Mammary epithelial cell (primary cell): ENCODE measurements at places on chromosomes 11 and 22.

- DNase-seq = no peak
Observed at GRCh38 chr11:9838229-9838628, 174.4 kb downstream of the SWAP70 start.

- no peak for DNase-seq
Observed at GRCh38 chr11:45894555-45895247, 9.2 kb downstream of the MAPK8IP1 start.

- no peak for DNase-seq
Observed at GRCh38 chr11:121589946-121590537, 137.3 kb upstream of the SORL1-AS1 start.

GRCh38 chr11:115678942-115679341 is 174.7 kb upstream of the CADM1 start:
- DNase-seq = no peak

DNA sequence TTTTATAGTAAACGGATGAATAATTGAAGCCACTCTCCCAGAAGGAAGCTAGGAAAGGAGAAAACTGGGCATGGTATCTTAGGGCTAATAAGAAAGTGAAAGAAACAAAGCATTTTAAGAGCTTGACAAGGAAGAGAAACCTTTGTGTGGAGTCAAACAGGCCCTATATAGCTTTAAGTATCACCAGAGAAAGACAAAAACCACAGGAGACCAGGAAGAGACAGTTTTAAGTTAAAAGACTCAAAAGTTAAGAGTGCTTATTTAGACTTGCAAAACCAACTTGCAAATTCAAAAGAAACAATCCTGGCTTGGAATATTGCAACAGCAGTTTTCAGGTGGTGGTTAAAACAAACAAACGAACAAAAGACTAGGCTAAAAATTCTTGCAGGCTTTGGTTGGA is 3.4 kb downstream of the PAK1 start:
- DNase-seq = no peak

- no peak for DNase-seq
Observed at GRCh38 chr11:111438846-111439520, 59.9 kb upstream of the POU2AF1 start.

- no peak for DNase-seq
Observed at GRCh38 chr11:47994417-47994816, 14.1 kb downstream of the PTPRJ start.

- DNase-seq = no peak
Observed at GRCh38 chr11:95256321-95256779, 25.3 kb upstream of the SESN3 start.

- no peak for DNase-seq
Observed at GRCh38 chr11:57210781-57211180, 26.3 kb downstream of the APLNR start.

- no peak for DNase-seq
Observed at GRCh38 chr11:1967641-1968225, 20.6 kb downstream of the MRPL23 start.

GRCh38 chr22:32802237-32802765 is 796 bp downstream of the TIMP3 start:
- DNase-seq = peak; percentile 26

DNA sequence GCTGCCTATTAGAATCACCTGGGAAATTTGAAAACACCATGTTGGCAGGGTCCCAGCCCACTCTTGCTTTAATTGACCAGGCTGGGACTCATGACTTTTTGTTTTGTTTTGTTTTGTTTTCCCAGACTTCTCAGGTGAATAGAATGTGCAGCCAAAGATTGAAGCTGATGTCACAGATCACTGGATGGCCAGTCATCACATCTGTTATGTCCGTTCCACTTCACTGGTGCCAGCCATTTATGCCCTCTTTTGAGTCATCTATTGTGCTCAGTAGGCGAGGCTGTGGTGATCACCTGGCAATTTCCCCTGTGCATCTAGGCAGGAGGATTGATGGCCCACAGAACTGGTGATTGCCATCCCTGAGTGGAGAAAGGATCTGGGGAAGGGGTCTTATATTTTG is 297.3 kb downstream of the INSC start:
- DNase-seq = peak; percentile 1

DNA sequence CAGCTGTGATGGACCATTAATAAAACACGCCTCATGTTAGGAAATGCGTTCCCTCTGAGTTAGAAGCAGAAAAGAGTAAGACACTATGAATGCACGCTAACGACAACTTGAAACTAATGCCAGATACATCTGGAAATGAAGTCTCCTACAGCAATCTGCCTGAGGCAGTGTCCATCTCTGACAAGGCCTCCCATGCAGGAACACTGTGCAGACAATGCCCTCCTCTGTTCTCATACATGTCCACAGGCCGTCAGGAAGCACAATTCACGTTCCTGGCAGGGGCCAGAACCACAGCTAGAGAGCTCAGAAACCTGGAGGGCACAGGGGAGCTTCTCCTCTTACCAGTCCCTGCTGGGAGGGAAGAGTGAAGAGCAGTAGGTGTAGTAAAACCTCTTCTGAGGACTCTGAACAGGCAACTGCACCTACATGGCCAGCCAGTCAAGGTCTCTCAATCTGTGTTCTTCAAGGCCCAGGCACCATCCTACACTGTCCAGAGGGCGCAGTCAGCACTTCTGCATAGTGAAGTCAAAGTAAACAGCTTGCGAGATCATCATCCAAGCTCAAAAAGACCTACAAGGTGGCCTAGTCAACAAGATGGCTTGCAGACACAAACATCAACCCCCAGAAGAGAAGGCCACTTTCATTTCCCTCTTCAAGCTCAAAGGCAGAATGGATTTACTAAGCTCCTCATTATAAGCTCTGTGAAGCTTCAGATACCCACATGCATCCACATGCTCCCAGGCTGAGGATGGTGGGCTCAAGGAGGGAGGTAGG is 41.5 kb upstream of the CYP2D6 start:
- peak; percentile 47 for DNase-seq

DNA sequence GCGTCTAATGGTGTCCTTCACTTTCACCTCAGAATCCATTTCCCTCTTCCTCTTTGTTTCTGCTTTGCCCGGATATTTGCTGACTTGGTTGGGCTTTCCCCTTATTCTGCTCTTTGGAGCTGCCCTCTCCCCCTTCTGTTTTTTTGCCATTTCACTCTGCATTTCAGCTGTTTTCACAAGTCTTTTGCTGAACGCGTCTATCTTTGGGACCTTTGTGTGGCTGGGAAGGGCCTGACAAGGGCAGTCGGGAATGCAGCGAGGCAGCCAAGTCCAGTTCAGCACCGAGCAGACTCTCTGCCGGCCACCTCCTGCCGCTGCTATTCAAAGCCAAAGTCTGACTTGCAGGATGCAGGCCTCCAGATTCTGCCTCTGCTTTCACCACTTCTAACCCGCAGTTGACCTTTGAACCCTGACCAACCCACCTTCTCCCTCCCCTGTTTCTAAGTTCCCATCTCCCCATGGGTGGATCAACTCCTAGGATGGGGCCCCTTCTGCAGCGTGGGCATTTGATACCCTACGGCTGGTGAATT is 38.2 kb downstream of the FEZ1 start:
- DNase-seq = no peak

- DNase-seq = no peak
Observed at GRCh38 chr11:17918049-17918605, 94.7 kb downstream of the SERGEF start.

GRCh38 chr11:126547161-126547560 is 191.7 kb downstream of the ST3GAL4 start:
- DNase-seq = peak; percentile 40

GRCh38 chr22:28989912-28990311 is 71.7 kb downstream of the C22orf31 start:
- DNase-seq = no peak

GRCh38 chr22:47402876-47403525 is 640.6 kb downstream of the TBC1D22A start:
- no peak for DNase-seq

DNA sequence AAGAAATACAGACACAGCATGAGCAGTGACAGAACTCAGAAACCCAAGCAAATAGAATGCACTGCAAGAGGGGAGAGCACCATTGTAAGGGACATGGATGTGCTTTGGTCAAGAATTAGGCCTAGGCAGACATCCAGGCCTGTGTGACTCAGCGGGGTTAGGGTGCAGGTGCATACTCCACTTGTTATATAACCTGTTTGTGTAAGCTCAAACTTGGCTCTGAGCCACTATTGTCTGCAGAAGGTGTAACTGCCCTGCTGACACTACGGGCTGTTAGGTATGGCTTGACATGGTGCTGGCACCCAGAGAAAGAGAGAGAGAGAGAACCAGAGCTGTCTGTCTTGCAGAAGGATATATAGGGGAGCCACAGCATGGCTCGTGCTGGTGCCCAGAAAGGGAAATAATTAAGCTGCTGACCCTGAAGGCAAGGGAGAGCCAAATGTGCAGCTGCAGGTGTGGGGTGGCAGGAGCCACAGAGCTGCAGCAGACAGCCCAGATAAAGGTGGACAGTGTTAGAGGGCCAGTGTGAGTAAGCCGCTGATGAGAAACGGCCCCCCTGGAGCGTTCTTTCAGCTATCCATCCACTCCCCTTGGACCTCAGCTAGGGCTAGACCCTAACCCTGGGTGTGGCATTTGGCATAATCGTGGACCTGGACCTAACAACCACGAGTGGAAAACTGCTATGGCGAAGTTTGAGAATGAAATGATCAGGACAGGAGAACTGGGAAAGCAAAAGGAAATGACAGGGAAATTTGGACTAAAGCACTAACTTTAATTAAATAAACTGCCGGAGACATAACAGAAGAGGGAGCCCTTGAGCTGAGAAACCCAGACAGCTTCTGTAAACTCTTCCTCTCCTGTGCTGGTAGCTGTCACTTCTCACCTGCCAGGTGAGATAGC is 253.0 kb upstream of the CCDC179 start:
- peak; percentile 41 for DNase-seq

GRCh38 chr22:41022470-41023298 is 69.7 kb upstream of the EP300 start:
- peak; percentile 67 for DNase-seq

GRCh38 chr11:45054956-45055355 is 91.5 kb upstream of the PRDM11 start:
- no peak for DNase-seq

DNA sequence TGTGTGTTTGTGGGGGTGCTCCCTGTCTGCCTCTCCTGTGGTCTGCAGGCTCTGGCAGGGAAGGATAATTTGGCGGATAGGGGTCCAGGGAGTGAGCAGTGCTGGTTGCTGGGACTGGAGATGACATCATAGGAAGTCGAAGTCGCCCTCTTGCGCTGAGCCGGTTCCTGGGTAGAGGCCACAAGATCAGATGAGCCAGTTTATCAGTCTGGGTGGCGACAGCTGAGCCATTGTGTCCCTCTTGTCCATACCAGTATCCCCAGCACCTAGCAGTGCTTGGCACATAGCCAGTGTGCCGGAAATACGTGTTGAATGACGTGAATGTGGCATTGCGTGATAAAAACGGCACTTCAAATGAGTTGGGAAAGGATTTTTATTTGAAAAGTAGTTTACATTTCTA is 9.8 kb downstream of the APOL5 start:
- DNase-seq = no peak

GRCh38 chr11:76602431-76602861 is 68.1 kb downstream of the LRRC32 start:
- no peak for DNase-seq

- no peak for DNase-seq
Observed at GRCh38 chr11:114163830-114164401, 104.4 kb downstream of the ZBTB16 start.

GRCh38 chr22:30809086-30809485 is 114.4 kb downstream of the OSBP2 start:
- DNase-seq = peak; percentile 75
